ENCODE measurements at places on chromosomes 7 and 10.

DNA sequence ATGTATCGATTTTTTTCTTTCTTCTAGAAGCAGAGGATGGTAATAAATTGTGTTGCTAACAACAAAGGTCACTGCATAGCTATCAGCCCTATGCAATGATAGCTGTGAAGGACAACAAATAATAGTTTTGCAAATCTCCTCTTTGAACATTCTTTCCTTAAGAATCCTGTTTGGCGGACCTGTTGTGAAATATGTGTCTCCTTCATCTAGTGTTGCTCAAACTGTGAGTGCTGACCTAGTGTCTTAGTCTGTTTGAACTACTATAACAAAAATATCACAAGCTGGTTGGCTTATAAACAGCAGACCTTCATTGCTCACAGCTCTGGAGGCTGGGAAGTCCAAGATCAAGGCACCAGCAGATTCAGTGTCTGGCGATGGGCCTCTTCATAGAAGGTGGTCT, 53.7 kb downstream of the CAV1 start:
- peak overlapping the region; percentile 21 for H3K4me3 ChIP-seq
- DNase-seq: peak; percentile 58
- H3K4me1 ChIP-seq: peaks cover 7% of the 10 kb centered on the region
- no peaks in the 10 kb centered on the region for H3K36me3 ChIP-seq
- no peaks in the 10 kb centered on the region for H3K27me3 ChIP-seq
- no peak overlapping the region for H3K27ac ChIP-seq

- H3K4me3 ChIP-seq: no peak overlapping the region
- no peaks in the 10 kb centered on the region for H3K4me1 ChIP-seq
- H3K36me3 ChIP-seq: no peaks in the 10 kb centered on the region
Observed at GRCh38 chr7:120259386-120259785, 13.6 kb upstream of the KCND2 start.

DNA sequence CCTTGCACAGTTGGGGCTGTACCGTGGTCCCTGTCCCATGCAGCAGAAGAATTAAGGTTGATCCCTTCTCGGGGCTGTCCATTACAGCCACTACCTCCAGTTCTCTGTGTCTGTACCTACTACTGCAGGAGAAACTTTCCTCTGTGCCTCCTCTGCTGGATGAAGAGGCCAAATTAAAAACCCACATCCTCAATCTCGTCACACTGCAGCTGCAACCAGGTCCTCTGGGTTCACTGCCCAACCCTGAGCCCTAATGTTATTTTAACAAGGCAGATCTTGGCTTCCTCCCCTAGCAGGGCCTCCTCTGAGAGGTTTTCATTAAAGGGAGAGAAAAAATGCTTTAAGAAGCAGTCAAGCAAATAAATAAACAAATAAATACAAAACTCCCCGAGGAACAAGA, 66.6 kb downstream of the PLXNA4 start:
- H3K27me3 ChIP-seq: no peaks in the 10 kb centered on the region
- no peaks in the 10 kb centered on the region for H3K36me3 ChIP-seq
- no peak overlapping the region for H3K27ac ChIP-seq
- no peak for DNase-seq
- H3K4me1 ChIP-seq: no peaks in the 10 kb centered on the region
- H3K4me3 ChIP-seq: peak overlapping the region; percentile 19

- peak; percentile 93 for DNase-seq
- no peaks in the 10 kb centered on the region for H3K36me3 ChIP-seq
- no peak overlapping the region for H3K4me3 ChIP-seq
- peaks cover 7% of the 10 kb centered on the region for H3K4me1 ChIP-seq
- H3K27me3 ChIP-seq: no peaks in the 10 kb centered on the region
Observed at GRCh38 chr10:5071411-5072198, 22.6 kb upstream of the AKR1C3 start.

DNA sequence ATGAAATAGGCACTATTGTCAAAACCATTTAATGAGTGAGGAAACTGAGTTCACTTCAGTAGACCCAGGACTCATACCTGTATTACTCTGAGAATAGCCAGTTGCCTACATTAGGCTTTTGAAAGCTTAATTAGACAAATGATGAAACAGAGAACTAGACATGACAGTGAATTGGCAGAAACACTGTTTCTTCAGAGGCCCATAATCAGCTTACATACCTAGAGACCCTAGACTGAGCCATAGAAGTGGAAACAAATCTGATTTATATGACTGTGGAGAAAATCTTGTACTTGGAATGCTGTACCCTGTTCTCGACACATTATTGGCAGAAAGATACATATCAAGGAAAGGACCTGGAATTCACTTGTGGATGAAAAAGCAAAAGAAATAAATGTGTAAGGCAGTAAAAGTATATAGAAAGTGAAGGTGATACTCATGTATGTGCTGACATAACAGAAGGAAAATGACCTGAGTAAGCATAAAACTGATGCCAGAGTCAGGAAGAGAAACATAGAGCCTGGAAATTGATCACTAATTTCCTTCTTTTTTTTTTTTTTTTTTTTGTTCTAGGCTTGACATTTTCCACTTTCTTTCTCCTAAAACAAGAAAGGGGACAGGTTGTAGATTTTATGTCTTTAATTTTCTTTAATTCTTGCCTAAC, 251.5 kb downstream of the BICC1 start:
- H3K36me3 ChIP-seq: peaks cover 37% of the 10 kb centered on the region
- H3K27me3 ChIP-seq: no peaks in the 10 kb centered on the region
- H3K27ac ChIP-seq: no peak overlapping the region
- H3K4me1 ChIP-seq: no peaks in the 10 kb centered on the region
- H3K4me3 ChIP-seq: no peak overlapping the region
- DNase-seq: no peak

GRCh38 chr10:133142523-133143199, 17.4 kb upstream of the KNDC1 start:
- no peak for DNase-seq
- H3K36me3 ChIP-seq: no peaks in the 10 kb centered on the region
- no peaks in the 10 kb centered on the region for H3K4me1 ChIP-seq
- peaks cover 33% of the 10 kb centered on the region for H3K27me3 ChIP-seq
- H3K4me3 ChIP-seq: no peak overlapping the region

DNA sequence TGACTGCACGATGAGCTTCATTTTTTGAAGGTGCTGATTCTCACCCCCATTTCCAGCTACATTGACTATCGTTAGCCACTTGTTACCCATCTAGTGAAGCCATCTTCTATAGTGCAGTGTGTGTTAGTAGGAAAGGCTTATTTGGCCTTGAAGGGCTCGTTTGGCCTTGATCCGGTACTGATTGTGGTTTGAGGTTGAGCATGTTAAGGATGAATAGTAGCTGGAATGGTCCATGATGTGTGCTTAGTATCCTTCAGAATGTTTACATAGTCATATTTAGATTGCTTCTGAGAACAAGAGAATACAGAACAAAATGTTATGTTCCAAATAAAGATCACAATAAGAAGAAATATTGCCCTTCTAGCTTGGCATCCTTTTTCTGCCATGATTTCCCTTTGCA, 591.5 kb downstream of the AUTS2 start:
- H3K4me1 ChIP-seq: no peaks in the 10 kb centered on the region
- H3K27ac ChIP-seq: no peak overlapping the region
- DNase-seq: no peak
- no peaks in the 10 kb centered on the region for H3K27me3 ChIP-seq

DNA sequence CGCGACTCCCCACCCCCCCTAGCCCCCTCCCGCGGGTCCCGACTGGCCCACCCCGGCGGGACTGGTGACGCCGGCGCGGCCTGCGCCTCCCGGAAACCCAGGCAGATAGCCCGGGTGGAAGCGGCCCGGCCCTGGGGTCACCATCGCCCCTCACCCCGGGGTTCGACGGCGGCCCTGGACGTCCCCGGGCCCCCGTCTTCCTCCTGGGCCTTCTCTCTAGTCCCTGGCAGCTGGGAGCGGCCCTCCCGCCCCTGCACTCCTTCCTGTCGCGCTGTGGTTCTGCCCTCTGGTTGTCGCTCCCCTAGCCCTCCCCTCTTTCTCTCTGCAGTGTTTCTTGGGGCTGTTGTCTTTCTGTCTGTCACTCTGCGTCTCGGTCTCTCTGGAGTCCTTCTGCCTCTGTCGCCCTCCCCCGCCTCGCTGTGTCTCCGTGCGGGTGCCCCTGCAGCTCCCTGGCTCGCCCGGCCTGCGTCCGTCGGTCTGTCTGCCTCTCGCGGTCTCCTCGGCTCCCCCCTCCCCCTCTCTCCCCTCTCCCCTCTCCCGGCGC, 90.5 kb upstream of the PAX2 start:
- no peak overlapping the region for H3K27ac ChIP-seq
- no peaks in the 10 kb centered on the region for H3K36me3 ChIP-seq
- peaks cover 24% of the 10 kb centered on the region for H3K4me1 ChIP-seq

GRCh38 chr7:45143616-45144015, 14.0 kb upstream of the RAMP3 start:
- H3K4me1 ChIP-seq: no peaks in the 10 kb centered on the region
- H3K4me3 ChIP-seq: no peak overlapping the region
- no peak overlapping the region for H3K27ac ChIP-seq
- peak; percentile 11 for DNase-seq
- H3K27me3 ChIP-seq: peaks cover 32% of the 10 kb centered on the region
- no peaks in the 10 kb centered on the region for H3K36me3 ChIP-seq

DNA sequence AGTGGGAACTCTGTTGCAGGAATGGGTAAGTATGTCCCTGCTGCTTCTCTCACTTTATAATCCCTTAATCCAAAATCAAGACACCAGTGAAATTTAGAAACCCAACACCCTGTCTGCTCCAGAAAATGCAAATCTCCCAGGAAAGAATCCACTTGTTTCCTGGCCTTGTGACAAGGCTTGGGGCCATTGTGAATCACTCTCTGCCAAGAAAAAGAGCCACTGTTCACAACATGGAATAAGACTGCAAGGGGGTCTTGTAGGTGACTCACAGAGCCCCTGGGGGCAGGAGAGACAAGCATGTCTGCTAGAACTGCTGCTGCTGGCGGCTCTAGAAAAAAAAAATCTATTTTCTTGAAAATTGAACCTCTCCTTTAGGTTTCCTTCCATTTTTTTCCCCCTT, 191.2 kb downstream of the SORCS1 start:
- no peaks in the 10 kb centered on the region for H3K4me1 ChIP-seq
- DNase-seq: no peak
- no peaks in the 10 kb centered on the region for H3K27me3 ChIP-seq
- H3K27ac ChIP-seq: no peak overlapping the region
- H3K4me3 ChIP-seq: no peak overlapping the region

- no peak overlapping the region for H3K27ac ChIP-seq
- H3K4me1 ChIP-seq: no peaks in the 10 kb centered on the region
- peaks cover 36% of the 10 kb centered on the region for H3K36me3 ChIP-seq
Observed at GRCh38 chr10:11276449-11276990, 258.8 kb downstream of the CELF2 start.

DNA sequence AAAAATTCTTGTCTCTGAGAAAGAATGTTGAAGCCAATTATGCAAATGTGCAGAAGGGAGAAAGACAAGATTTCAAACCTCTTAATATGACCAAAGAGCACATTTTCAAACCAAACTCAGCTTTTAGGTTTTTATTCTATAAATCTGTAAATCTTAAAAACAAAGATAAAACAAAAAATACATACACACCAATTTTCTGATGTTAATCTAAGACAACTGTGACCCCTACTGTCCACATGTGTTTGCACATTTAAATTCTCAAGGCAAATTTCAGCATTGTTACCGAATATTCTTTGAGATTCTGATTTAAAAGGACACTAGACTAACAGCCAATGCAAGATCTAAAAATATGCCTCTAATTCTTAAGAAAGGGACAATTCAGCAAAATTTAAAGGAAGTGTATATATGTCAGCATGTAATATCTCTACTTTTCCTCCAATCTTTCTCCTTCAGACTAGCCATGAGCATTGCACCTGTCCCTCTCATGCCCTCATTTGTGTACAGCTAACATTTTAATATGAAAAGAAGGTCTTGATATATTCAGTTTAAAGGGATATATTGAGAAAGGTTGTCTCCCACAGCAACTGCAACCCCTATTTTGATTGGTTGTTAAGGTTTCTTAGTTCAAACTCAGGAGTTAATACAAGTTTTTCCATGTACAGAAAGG, 417.9 kb downstream of the IPMK start:
- peak; percentile 5 for DNase-seq
- H3K36me3 ChIP-seq: no peaks in the 10 kb centered on the region
- no peaks in the 10 kb centered on the region for H3K27me3 ChIP-seq

DNA sequence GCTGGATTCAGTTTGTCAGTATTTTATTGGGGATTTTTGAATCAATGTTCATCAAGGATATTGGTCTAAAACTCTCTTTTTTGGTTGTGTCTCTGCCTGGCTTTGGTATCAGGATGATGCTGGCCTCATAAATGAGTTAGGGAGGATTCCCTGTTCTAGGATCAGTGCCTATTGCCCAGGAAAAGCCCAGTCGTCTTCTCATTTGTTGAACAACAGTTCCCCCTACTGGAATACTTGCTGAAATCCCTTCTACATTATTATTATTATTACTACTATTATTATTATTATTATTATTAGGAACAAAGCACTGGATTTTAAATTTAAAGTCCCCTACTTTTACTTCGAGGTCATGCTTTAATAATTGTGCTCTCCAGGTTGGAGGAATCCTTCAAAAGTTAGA, 528.9 kb downstream of the MAGI2 start:
- no peaks in the 10 kb centered on the region for H3K27me3 ChIP-seq
- no peak overlapping the region for H3K27ac ChIP-seq
- DNase-seq: peak; percentile 42
- H3K36me3 ChIP-seq: no peaks in the 10 kb centered on the region
- H3K4me1 ChIP-seq: no peaks in the 10 kb centered on the region

DNA sequence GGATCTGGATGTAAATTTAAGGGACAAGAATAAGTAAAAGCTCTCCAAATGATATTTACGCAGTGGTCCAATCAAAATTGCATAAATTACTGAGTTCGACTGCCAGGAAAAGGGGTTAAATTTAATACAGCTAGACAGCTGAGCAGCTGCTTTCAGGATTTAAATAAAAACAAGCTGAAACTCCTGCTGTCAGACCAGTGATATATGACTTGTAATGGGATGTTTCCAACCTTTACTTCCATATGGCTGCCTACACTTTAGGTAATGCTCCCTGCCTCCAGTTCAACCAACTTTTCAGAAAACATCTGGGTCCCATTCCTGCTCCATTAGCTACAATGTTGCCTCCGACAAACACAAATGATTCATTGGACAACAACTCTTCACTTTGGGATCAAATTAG, 326.3 kb upstream of the DGKB start:
- no peak overlapping the region for H3K4me3 ChIP-seq
- no peak for DNase-seq
- no peaks in the 10 kb centered on the region for H3K4me1 ChIP-seq
- no peak overlapping the region for H3K27ac ChIP-seq

DNA sequence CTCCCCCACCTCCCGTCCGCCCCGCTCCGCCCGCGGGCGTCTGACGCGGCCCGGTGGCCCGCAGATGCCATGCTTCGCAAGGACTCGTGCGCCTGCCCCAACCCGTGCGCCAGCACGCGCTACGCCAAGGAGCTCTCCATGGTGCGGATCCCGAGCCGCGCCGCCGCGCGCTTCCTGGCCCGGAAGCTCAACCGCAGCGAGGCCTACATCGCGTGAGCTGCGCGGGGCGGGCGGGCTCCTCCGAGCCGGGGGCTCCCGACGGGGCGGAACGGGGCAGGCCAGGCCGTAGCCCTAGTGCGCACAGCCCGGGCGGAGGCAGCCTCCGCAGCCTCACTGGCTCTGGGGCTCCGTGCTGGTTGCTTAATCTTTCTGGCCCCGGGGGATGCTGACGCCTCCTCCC, 2.8 kb downstream of the ASIC3 start:
- H3K4me3 ChIP-seq: peak overlapping the region; percentile 37
- H3K4me1 ChIP-seq: peaks cover 17% of the 10 kb centered on the region
- peaks cover 16% of the 10 kb centered on the region for H3K27me3 ChIP-seq
- H3K27ac ChIP-seq: no peak overlapping the region
- H3K36me3 ChIP-seq: peaks cover 47% of the 10 kb centered on the region

GRCh38 chr7:142557971-142558582, 191.2 kb upstream of the PRSS1 start:
- peak overlapping the region; percentile 66 for H3K27ac ChIP-seq
- no peak for DNase-seq
- H3K4me3 ChIP-seq: no peak overlapping the region
- no peaks in the 10 kb centered on the region for H3K36me3 ChIP-seq
- no peaks in the 10 kb centered on the region for H3K27me3 ChIP-seq
- peaks cover 5% of the 10 kb centered on the region for H3K4me1 ChIP-seq

All from mesenchymal stem cell (in vitro differentiated cells and primary cell).